ENCODE measurements at places on chromosomes 12 and 14. TPM values are rescaled to one million over a fixed set of nuclear protein-coding genes. Genes with fewer than 3 reads are reported as not detected.

The RPS6KL1 gene
- total RNA-seq = 9.6 TPM

The KCNMB4 gene
- total RNA-seq = 0.68 TPM

The KRT2 gene
- total RNA-seq = not detected

The CTSG gene
- not detected for total RNA-seq

The C12orf50 gene
- under 0.01 TPM for total RNA-seq

The TAS2R42 gene
- not detected for total RNA-seq

The GAS2L3 gene
- total RNA-seq = 0.43 TPM

The KRR1 gene
- 21.9 TPM for total RNA-seq

The RAD9B gene
- 0.57 TPM for total RNA-seq

The PIP4P1 gene
- 27.3 TPM for total RNA-seq

The KRT83 gene
- not detected for total RNA-seq

The LGR5 gene
- total RNA-seq = not detected

The FGD4 gene
- total RNA-seq = 27.7 TPM

The SERPINA5 gene
- not detected for total RNA-seq

The ADAMTS20 gene
- total RNA-seq = not detected

The TAS2R7 gene
- not detected for total RNA-seq

The ARHGDIB gene
- total RNA-seq = 4.8 TPM

The FAM90A1 gene
- not detected for total RNA-seq

The GLIPR1L1 gene
- total RNA-seq = not detected

The CCDC63 gene
- not detected for total RNA-seq

The OSGEP gene
- total RNA-seq = 15.0 TPM

The TSHR gene
- total RNA-seq = not detected

The GALNT9 gene
- not detected for total RNA-seq

The CHGA gene
- under 0.01 TPM for total RNA-seq

The ZNF605 gene
- 17.2 TPM for total RNA-seq

The PZP gene
- total RNA-seq = not detected

The C14orf132 gene
- total RNA-seq = 1.4 TPM

The SLC6A13 gene
- total RNA-seq = under 0.01 TPM

The AHNAK2 gene
- total RNA-seq = 1,136 TPM

The IRAK4 gene
- 14.4 TPM for total RNA-seq

The NPAS3 gene
- total RNA-seq = not detected

The KRT77 gene
- total RNA-seq = not detected

The MYBPC1 gene
- not detected for total RNA-seq

The MAPKAPK5 gene
- 48.5 TPM for total RNA-seq

The SIX4 gene
- total RNA-seq = 7.9 TPM

The LIN52 gene
- total RNA-seq = 6.4 TPM

The KLRF1 gene
- 0.21 TPM for total RNA-seq

The SCN8A gene
- 0.64 TPM for total RNA-seq

The AP5M1 gene
- total RNA-seq = 38.9 TPM

The LPAR5 gene
- 5.1 TPM for total RNA-seq

The BCAT1 gene
- total RNA-seq = 37.2 TPM

The A2M gene
- total RNA-seq = not detected

The INHBE gene
- total RNA-seq = 1.5 TPM

The CLEC1A gene
- not detected for total RNA-seq

The COX8C gene
- total RNA-seq = not detected

The GCH1 gene
- 18.1 TPM for total RNA-seq

The KRT82 gene
- not detected for total RNA-seq

The RFX4 gene
- total RNA-seq = not detected

Data from nasal cavity respiratory epithelium epithelial cell of viscerocranial mucosa (primary cell).